Stimulated activated CD4-positive, alpha-beta T cell treated with anti-CD3 and anti-CD28 coated beads, Interleukin-12 subunit alpha, Interleukin-12 subunit beta, amount 100 ng/mL, for 4 hours (primary cell): ENCODE measurements at places on chromosomes 12 and 14.

DNA sequence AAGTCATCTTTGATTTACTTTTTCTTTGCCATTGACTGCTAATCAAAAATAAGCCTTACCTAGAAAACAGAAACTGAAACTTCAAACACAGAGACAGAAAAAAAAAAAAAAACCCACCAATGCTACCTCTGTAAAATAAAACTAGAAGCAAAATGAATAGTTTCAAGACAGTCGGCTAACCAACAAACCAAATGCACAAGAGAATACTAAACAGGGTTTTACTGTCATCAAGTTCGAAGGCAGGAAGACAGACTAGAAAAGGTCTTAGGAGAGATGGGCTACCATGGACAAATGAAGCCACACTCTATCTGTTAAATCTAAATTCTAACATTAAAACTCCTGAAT lies 59.5 kb downstream of the SEL1L start:
- no peak for DNase-seq

GRCh38 chr12:130266751-130267150 lies 70.9 kb upstream of the PIWIL1 start:
- no peak for DNase-seq

- no peak for DNase-seq
These were observed 16.1 kb downstream of the FGD6 start for GRCh38 chr12:95201056-95201670.

DNA sequence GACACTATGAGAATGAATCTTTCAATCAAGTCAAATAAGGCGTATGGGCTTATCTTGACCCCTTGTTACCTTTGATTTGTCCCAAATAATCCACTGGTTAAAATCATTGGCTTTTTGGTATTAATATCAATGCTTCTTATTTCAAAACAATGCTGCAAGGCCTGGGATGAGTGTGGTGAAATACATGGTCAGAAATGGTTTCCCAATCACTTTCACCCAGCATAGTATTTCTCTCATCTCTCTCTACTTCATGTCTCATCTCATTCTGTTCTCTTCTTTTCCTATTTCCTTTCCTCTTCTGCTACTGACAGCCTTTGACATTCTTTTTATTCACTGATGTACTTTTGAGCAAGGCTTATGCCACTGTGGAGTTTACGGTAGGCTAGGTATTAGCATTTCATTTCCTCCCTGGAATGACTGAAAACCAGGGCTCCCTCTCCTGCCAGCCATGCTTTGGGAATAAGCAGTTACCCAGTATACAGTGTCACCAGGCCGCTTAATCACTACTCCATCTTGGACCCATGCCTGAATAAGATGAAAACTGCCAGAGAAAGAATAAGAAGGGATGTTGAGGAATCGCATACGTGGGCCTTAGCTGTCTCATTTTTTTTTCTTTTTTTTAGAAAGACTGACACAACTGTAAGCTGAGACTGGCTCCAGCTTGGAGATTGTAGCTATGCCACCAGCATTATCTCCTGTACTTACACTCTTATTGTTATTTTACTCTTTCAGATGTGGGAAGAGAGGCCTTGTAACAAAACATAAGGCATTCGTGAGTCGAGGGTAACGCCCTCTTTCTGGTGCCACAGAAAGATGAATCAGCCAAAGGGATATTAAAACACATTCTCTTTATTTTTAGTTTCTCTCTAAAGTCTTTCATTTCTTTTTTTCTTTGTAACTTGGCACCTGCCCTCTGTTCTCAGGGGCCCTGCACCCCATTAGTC lies 53.5 kb downstream of the IGF1 start:
- DNase-seq = no peak

- DNase-seq = no peak
These were observed 1.5 kb downstream of the CORO1C start for GRCh38 chr12:108729612-108730364.

DNA sequence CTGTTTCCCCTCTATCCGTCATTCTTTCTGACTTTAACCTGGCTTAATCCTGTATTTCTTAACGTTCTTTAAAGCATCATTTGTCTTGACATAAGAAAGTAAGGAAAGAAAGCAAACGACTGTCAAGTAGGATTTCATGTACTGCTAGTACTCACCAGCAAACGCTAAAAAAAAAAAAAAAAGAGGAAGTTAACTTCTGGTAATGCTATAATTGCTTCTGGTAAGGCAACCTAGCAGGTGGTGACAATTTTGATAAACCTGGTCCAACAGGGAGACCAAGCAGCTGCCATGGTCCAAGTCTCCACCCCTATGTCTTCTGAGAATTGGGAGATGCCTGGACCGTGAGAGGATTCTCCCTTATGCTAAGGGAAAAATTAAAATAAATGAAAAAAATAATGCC lies 306.6 kb downstream of the DAD1 start:
- no peak for DNase-seq

DNA sequence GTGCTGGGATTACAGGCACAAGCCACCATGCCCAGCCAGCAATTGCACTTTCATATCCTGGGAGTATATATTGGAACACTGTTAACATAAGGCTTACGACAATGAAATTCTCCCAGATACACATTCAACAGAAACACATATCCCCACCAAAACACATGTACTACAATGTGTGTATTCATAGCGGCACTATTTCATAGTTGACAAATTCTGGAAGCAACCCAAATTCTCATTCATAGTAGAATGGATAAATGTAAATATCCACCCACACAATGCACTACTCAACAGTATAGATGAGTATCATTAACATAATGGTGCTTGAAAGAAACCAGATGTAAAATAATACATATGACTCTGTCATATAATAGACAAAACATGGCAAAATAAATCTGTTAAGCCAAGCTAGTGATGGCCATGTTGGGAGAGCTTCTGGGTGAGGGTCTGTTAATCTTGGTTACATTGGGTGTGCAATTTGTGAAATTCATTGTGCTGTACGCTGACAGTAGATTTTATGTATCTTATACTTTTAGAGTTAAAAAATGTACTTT lies 2.6 kb upstream of the DNAAF2 start:
- DNase-seq = no peak

- DNase-seq = no peak
These were observed 300.5 kb downstream of the CACNA1C start for GRCh38 chr12:2353281-2353680.

DNA sequence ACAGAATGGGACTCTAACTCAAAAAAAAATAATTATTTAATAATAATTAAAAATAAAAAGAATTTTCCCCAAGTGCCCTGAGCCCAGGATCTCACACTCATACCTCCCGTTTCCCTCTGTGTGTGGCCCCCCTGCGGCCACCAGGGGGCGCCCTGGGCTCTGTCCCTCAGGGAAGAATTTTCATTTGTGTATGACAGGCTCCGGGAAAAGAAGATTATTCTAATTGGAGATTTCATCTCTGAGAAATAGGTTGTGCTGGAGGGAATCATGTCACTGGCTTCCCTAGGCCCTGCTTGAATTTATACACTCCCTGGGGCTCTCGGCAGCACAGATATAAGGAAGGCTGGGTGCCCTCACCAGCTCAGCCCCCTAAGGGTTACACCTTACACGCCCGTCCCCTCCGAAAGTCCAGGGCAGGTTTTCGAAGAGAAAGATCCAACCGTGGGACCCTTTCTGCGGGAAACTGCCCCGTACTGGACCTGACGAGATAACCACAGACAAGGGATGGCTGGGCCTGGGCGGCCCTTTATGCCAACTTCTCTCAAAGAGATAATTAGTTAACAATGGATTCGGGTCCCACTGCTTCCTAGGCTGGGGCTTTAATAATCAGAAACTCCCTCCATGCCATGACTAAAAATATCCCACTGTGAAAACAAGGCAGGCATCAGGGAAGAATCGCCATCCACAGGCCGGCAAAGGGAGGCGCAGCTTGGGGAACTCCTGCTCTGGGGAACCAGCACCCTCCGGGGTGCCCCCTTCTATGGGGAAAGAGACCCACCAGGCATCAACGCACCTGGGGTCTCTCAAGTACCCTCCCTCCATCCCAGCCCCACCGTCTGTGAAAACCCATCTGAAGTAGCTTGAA lies 80.7 kb downstream of the KDM2B start:
- DNase-seq = peak; percentile 74

DNA sequence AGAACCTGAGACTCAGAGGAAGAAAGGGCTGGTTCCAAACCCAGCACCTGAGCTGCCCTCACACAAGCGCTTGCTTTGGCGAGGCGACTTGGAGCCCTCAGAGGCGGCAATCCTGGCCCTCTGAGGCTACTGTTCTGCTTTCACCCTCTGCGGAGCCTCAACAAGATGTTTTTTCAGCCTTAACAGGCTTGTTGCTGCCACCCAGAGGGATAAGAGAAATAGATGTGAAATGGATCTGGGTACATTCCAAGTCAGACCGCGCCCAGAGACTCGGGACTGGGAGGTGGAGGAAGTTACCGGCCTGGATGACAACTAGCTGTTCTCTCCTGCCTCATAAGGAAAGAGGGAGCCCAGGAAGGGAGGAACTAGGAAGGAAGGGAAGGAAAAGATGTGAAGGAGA lies 89.6 kb downstream of the TTC7B start:
- DNase-seq = no peak

DNA sequence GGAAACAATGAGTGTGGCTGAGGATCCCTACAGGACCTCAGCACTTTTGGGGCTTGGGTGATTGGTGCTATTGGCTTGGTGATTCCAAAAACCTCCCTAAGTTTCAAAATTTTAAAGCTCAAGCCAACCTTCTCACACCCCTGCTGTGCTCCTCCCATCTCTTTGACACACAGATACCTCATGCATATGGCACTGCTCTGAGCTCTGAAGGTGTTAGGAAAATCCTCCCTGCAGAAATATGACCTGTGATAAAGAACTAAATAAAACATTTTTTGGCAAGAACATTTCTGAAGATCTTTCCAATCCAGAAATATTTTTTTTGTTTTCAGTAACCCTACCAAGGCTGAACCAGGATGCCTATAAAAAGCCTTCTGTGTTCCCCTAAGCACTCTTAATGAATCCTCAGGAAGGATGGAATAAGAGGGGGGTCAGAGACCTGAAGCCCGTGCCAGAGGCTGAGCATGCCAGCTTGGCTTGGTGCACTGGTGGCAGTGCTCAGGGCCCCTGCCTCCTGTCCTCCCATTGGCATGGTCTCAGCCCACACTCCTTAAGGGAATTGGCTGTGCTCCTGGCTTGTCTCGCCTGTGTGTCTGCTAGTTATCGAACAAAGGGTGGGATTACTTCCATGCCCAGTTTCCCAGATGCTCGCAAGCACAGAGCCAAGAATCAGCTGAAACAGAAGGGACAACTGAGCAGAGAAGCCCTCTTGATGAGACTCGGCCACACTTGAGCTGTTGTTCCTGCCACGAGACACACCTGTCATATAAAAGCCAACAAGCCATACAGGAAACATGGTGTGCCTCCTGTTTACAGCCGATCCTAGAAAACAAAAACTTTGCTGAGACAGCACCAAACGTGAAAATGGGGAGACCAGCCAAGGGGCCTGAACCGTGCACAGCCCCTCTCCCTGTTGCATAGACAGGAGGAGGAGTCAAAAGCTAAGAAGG lies 132.7 kb upstream of the EEA1 start:
- DNase-seq = no peak

DNA sequence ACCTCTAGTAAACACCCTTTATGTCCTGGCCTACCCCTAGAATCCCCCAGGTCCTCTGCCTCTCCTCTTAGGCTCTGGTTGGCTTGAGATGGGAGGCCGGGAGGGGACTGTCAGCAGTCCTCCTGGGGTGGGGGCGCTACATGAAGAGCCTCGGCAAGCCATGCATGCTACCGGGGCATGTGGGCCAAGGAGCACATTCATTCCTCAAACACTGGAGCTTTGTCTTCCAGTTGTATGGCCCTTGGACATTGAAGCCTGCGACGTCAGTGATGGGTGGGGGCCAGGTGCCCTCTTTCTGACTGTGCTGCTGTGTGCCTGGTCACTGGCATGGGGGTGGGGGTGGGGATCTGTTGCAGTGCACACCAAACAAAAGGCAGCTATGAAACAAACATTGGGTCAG lies 15.8 kb upstream of the CELA1 start:
- DNase-seq = no peak

DNA sequence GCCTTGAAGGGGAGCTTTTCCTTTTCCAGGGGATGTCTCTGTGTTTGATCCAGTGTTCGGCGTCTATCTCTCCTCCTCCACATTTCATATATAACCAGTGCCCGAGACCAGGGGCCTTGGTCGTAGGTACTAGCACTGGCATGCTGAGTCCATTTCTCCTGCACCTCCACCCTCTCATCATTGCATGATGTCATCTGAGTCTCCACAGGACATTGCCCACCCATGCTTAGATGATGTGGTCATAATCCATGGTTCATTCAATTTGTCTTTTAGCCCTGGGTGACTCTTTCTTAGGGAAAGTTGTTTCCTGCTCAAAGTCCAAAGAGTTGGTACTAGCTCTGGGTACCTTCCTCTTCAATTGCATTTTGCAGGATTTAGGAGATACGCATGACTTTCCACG lies 328.1 kb downstream of the BCL11B start:
- DNase-seq = no peak

GRCh38 chr14:72678356-72678755 lies 215.5 kb downstream of the DPF3 start:
- no peak for DNase-seq
